ENCODE measurements at places on chromosomes 11 and 22.
A peak's percentile ranks its signal among the peaks of the same experiment; 100 is the strongest.

DNA sequence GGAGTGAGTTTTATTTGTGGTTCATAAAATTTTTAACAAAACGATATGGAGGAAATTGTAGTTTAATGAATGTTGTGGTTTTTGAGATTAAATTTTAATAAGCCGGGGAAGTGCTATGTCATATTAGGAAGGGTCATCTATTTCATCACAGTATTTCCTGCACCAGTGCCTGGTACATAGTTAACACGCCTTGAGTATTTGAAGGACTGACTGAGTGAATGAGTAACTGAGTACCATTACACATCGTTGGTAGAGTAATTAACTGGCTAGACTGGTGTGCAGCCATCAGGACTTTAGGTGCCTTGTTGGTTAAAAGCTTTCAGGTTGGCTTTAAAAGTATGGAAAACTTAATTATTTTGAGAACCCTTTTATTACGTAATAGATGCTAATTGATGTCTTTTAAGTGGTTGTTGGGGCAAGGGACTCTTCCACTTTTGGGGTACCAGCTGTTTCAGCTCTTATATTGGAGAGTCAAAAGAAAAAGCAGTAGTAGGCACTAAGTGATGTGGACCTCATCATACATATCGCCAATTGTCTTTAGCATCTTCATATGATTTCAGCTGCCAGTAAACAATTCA, 101.8 kb downstream of the DDX10 start:
- DNase-seq, result no peak

DNA sequence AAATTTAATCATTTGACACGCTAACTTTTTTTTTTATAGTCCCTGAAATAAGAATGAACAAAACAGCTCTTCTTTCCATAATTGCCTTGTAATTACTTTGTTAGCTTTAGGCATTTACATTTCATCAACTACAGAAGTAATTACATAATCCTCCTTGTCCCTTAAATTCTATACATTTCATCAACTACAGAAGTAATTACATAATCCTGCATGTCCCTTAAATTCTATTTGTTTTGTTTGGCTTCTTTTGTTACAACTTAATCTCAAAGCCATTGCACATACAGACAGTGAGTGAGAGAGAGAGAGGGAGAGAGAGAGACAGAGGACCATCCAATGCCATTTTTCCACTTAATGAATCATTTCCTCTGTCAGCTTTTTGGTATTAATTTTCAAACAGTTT, 873.2 kb downstream of the METTL15 start:
- DNase-seq, result no peak

- DNase-seq, result no peak
These were observed 4.6 kb downstream of the CECR2 start for GRCh38 chr22:17373855-17374254.

DNA sequence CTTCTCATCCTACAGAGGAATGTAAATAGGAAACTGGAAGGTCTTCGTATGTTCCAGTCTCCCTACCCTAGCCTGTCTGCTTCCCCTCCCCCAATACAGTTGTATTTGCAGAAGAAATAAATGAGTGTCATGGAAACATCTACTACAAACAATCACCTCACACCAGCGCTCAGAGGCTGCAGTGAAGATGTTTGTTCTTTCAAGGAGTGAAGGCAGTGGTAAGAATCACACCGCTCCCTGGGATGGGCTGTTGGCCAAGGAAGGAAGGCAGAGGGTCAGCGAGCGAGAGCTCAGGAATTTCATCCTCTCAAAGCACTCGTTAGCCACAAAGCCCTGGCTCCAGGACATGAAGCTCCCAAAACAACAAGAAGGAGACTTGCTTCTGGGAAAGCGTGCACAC, 1.1 kb upstream of the IGSF9B start:
- no peak for DNase-seq

GRCh38 chr11:75267171-75267970, 26.8 kb downstream of the TPBGL start:
- no peak for DNase-seq

GRCh38 chr11:112579282-112579681, 318.6 kb upstream of the PLET1 start:
- DNase-seq, result no peak

GRCh38 chr11:8090756-8091155, 9.7 kb downstream of the TUB start:
- no peak for DNase-seq

GRCh38 chr11:88478136-88478815, 140.7 kb upstream of the CTSC start:
- DNase-seq, result no peak

DNA sequence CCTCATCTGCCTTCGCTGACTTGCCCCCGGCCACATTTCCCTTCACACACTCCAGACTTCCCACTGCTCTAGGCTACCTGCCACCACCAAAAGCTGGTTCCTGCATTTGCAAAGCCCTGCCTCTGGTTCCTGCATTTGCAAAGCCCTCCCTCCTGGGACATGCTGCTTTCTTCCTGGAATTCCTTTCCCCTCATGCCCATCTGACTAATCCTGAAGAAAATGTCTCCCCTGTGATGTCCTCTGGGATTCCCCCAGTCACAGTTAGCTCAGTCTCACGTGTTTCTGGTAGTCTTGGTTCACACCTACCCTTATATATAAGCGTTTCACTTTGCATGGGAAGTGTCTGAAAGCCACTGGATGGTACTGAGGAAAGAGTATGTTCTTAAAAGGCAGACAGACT, 206.9 kb downstream of the DBX1 start:
- no peak for DNase-seq

DNA sequence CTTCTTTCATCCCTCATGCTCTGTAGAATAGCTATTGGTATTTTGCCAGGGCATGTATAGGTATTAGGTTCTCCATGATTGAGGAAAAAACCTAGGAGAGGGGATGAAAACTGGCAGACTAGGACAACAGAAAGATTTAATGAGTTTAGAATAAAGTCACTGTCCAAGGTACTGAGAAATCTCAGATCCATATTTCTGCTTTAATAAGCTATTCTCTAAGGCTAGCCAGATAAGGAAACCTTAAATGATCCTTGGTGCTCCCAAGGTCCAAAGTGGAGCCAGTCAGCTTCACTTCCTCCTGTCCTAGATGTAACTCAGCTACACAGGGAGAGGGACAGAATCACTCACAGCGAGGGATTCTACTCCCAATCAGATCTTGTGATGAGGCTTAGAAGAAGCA, 13.7 kb upstream of the CSNK2A3 start:
- no peak for DNase-seq

DNA sequence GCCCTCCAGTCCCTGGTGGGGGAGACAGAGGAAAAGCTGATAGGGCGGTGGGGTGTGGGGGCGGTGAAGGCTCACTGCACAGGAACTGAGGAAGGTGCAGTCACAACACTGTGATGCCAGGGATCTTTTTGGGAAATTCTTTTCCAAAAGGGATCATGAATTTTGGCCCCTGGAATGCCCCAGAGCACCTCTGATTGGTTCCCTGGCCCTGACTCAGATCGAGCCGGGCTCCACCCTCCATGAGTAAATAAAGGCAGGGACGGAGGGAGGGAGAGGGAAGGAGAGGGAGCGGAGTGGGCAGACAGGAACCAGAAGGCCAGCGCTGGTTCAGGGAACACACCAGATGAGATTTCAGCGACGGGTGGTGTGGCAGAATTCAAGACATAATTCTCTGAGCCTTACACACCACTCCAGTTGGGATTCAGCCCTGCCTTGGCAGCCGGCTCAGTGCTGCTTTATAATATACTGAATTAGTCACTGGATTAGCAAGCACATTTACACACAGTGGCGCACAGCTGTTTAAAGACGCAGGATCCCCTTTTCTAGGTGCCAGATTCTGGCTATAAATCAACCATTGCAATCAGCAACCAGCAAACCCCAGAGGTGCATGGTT, 80.3 kb downstream of the ETS1 start:
- no peak for DNase-seq

GRCh38 chr11:22037505-22037904, 155.4 kb upstream of the ANO5 start:
- no peak for DNase-seq

- DNase-seq, result peak; percentile 61
These were observed at the start of gene SLC36A4 for GRCh38 chr11:93197380-93198214. SLC36A4 (minus strand) TSS chr11:93197991; CDS start chr11:93197832, 159 bp downstream.

DNA sequence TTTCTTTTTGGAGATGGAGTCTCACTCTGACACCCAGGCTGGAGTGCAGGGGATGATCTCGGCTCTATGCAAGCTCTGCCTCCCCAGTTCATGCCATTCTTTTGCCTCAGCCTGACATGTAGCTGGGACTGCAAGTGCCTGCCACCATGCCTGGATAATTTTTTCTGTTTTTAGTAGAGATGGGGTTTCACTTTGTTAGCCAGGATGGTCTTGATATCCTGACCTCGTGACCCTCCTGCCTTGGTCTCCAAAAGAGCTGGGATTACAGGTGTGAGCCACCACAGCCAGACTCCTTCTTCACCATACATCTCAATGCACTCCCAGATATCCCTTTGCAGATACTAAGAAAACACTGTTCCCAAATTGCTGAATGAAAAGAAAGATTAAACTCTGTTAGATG, 224.3 kb downstream of the OR4A5 start:
- no peak for DNase-seq

DNA sequence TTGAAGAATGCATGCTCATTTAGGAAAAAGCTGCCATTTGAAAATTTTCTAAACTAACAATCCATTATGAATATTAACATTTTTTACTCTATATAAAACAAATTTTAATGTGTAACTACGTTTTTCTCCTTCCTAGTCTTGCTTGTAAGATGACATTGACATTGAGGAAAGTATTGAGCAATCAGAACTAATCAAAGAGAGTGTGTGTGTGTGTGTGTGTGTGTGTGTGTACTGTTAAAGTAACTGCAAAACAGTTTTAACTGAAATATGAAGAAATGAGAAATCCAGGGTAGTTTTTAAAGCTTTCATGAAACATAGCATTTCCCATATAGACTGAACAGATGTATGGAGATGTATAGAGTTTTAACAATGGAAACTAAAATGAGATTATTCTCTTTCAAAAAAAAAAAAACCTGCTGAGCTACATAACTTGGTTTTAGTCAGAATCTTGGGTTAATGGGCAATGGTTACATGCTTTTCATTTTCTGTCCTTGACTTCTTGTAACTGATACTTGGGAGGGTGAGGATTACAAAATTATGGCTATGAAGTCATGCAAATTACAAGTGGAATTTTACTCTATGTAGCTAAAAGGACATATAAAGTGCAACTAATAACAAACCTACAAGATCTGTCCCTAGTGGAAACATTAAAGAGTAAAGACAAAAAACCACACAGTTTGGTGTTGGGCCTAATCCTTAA, 2.0 kb downstream of the PDGFD start:
- no peak for DNase-seq

GRCh38 chr22:36433318-36434231, 45.8 kb upstream of the MYH9 start:
- DNase-seq, result no peak

- DNase-seq, result no peak
These were observed 813.7 kb downstream of the NTM start for GRCh38 chr11:132184079-132184478.

DNA sequence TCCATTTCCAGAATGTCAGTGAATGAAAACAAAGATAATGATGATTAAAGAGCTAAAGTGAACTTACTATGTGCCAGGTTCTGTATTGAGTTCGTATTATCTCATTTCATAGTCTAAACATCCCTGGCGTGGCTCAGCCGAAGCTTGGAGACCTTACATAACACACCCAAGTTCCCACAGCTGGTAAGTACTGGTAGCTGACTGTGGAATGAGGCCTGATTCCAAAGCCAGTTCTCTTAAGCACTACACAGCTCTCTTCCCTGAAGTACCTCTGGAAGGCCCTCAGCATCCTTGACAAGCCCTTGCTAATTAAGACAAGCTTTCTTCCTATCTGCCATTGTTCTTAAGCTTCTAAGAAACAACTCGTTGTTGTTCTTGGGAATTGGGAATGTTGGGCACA, 28.6 kb upstream of the NCAM1 start:
- no peak for DNase-seq

- no peak for DNase-seq
These were observed 10.7 kb upstream of the TBX1 start for GRCh38 chr22:19749876-19750275.

DNA sequence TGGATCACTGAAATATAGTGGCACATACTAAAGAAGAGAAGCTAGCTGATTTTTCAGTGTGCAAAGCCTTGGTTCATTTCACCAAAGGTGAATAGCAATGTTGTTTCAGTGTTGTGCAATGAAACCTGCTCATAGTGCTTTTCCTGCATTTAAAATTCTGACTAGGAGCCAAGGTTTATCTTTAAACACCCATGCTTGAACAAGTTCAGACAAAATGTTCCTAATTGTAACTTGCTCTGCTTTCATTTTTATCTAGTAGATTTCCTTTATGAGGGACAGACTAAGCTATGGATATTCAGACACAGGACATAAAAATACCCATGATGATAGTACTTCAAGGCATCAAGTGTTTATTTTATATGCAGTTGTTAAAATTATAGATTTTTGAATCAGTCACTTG, 47.7 kb downstream of the BBOX1 start:
- no peak for DNase-seq

DNA sequence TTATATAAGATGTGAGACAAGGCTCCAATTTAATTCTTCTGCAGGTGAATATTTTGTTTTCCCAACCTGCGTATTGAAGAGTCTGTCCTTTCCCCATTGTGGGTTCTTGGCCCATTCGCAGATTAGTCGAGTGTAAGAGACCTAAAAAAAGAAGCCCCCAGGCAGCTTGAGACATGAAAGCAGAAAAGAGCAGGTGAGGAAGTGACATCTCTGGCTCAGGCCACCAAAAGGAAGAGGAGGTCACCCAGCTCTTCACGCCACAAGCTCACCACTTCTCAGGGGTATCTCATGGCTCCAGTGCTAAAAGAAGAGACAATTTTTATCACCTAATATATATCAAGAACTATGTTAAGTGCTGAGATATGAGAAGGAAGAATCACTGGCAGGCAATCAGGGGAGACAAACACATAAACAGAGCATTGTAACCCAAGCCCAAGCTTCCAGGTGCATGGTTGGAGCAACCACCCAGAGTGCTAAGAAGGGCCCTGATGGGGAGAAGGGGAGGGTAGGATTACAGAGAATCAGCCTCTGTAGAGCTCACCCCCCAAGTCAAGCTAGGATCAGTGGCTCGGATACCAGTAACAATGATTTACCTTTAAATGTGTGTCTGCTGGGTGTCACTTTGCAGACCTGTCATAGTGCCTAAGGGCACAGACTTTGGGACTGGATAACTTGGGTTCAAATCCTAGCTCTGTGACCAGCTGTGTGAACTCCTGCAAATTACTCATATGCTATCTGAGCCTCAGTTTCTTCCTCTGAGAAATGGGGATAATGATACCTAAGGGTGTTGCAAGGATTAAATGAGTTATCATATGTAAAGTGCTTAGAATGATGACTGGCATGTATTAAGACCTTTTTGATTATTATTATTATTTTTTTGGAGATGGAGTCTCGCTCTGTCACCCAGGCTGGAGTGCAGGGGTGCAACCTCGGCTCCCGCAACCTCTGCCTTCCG, 39.2 kb downstream of the MCHR1 start:
- no peak for DNase-seq
